Neural crest cell (in vitro differentiated cells): ENCODE measurements at places on chromosomes 2 and 18.

- DNase-seq = no peak
These were observed 51.9 kb downstream of the REEP1 start for GRCh38 chr2:86285571-86285970.

GRCh38 chr2:38106405-38107094 is 30.6 kb upstream of the CYP1B1 start:
- DNase-seq = no peak

DNA sequence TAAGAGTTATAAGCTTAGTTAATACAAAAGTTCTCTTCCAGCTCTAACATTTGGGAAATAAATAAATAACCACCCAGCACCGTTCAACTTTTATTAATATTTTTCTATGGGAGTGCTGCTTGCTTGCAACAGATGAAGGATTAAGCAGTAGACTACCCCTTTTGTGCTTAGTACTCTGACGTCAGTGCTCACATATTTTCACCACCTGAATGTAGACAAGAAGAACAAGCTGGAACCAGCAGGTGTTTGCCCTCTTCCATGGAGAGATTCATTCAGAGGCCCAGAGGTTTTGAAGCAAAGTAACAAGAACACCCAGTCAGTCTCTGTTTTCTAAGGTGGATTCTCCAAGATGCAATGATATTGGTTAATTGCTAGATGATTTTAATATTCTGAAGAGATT is 307.1 kb upstream of the PIK3C3 start:
- DNase-seq = no peak

GRCh38 chr2:199583676-199584075 is 125.9 kb upstream of the SATB2 start:
- no peak for DNase-seq

- DNase-seq = no peak
These were observed 30.2 kb upstream of the RAB11FIP5 start for GRCh38 chr2:73142937-73143336.
